Stimulated activated CD4-positive, alpha-beta T cell treated with anti-CD3 and anti-CD28 coated beads, Interleukin-4, amount 100 ng/mL, for 1 hour (primary cell): ENCODE measurements at places on chromosomes 11 and 22.

DNA sequence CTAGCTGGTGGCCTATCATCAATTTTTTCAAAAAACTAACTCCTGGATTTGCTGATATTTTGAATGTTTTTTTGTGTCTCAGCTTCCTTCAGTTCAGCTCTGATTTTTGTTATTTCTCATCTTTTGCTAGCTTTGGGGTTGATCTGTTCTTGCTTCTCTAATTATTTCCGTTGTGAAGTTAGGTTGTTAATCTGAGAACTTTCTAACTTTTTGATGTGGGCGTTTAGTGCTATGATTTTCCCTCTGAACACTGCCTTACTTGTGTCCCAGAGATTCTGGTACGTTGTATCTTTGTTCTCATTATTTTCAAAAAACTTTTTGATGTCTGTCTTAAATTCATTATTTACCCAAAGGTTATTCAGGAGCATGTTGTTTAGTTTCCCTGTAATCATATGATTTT lies 19.1 kb downstream of the NARS2 start:
- no peak for DNase-seq

- DNase-seq: no peak
Measured at GRCh38 chr11:22554221-22554620, 71.4 kb downstream of the FANCF start.

- no peak for DNase-seq
Measured at GRCh38 chr11:118888398-118888797, 4.7 kb downstream of the CXCR5 start.

GRCh38 chr11:14458377-14458776 lies 41.2 kb downstream of the COPB1 start:
- no peak for DNase-seq

DNA sequence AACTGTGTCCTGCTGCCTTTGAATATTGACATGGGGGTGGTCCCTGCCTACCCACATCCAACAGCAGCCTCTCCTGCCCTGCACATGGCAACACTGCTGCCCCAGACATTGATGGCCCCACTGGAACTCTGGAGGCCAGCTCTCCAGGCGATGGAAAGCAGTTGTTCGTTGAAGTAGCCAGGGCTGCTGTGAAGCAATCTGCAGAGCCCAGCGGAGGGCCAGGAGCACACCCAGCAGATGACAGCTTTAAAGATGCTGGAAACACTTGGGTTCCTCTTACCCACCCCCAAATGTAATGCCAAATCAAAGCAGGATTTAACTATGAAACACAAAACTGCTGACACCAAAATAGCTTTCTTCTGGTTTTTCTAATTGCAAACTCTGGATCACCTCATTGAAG lies 165.6 kb upstream of the NAV2 start:
- no peak for DNase-seq

DNA sequence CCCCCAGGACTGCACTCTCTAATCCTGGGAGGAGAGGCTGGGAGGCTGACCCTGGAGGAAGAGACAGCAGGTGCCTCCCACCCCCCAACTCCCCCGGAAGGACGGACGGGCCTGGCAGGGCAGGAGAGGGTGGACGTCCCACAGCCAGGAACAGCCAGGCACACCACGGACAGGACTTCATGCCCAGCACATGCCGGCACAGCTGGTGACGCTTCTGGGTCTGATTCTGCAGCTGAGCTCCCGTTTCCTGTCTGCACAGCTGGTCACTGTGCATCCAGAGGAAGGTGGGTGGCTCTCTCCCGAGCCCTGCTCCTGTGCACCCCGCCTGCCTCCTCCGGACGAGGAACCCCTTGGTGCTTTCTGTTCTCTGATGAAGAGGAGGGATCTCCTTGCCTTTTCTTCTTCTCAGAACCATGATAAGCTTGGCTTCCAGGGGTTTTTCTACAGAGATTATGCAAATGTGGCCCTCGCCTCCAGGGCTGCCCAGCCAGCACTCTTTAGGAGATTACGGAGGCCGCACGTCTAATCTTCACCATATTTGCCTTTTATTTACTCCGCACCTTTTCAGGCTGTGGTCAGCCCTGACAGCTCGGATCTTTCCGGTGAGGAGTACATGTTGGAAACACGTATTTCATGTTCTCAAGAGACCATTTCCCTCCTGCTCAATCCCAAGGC lies 1295.8 kb downstream of the BRD1 start:
- no peak for DNase-seq

DNA sequence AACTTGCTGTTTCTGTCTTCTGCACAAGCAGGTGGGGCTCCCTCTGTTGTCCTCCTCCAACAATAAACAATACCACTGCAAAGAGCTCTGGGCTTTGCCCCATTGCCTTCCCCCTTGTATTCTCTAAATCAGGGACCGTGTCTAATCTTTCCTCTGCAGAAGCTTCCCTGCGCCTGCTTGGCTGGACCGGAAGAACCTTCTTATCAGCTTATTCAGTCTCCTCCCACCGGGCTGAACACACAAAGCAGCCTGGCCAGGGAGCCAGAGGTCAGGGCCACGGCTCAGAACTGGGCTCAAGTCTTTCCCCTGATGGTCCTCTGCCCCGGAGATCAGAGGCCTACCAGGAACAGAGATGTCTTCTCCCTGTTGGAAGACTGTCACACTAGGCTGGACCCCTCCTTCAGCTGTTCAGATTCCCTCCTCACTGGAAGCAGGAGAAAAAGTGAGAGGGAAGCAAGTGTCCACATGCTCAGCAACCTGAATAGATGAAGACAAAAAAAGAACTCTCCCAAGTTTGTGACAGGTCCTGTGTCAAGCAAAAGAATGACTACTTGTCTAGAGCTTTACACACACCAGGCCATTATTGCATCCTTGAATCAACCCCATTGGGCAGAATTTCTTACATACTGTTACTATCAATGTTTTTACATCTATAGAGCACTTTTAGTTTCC lies 63.7 kb downstream of the RAB30 start:
- DNase-seq: no peak

- no peak for DNase-seq
Measured at GRCh38 chr11:130874396-130874795, 41.9 kb downstream of the SNX19 start.

- DNase-seq: no peak
Measured at GRCh38 chr11:41456269-41456668, 3.2 kb downstream of the LRRC4C start.

GRCh38 chr22:19043121-19044085 lies 78.8 kb downstream of the DGCR2 start:
- DNase-seq: no peak

- DNase-seq: no peak
Measured at GRCh38 chr22:32158712-32159533, at the start of gene C22orf42. Gene C22orf42 (minus strand): TSS chr22:32159303. CDS start chr22:32159215, 88 bp downstream.

DNA sequence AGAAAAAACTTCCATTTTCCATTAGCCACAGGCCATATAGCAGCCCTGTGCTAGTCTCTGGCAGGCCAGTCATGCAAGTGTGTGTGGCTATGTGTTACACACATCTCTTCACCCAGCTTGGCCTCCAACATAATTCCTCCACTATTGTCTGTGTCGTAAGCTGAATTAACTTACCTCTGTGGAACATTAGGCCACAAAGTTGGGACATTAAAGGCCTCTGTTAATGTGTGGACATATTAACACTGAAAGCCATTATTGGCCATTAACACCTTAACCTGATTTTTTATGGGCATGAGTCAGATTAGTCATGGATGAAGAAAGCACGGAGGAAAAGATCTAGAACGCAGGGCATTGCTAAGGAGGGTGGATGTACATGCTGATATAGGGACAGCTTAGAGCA lies 100.1 kb downstream of the DBX1 start:
- no peak for DNase-seq

DNA sequence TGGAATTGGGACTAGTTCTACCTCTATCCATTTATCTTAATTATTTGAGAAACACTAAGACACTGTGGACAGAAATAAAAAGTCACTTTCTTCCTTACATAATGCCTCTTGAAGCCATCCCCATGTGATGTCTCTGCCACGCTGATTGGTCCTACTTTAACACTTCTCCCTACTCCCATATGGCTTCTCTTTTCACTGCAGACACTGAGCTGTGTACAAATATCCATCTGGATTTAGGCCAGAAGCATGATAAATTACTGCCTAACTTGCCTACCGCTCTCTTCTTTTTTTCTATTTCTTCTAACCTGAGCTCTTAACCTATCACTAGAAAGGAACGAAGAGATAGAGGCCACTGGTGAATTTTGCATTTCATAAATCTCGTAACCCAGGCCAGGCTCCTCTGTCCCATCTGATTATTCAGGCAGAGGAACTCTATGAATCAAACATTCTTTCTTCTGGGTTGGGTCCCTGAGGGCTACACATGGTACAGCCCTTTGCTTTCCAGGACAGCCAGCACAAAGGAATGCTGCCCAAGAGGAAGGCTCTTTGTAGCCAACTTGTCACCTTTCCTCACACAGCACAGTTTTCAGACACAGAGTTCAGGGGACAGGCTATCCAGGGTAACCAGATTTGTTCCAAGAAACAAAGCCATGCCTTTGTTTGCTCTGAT lies 878.5 kb upstream of the LRRC4C start:
- no peak for DNase-seq

DNA sequence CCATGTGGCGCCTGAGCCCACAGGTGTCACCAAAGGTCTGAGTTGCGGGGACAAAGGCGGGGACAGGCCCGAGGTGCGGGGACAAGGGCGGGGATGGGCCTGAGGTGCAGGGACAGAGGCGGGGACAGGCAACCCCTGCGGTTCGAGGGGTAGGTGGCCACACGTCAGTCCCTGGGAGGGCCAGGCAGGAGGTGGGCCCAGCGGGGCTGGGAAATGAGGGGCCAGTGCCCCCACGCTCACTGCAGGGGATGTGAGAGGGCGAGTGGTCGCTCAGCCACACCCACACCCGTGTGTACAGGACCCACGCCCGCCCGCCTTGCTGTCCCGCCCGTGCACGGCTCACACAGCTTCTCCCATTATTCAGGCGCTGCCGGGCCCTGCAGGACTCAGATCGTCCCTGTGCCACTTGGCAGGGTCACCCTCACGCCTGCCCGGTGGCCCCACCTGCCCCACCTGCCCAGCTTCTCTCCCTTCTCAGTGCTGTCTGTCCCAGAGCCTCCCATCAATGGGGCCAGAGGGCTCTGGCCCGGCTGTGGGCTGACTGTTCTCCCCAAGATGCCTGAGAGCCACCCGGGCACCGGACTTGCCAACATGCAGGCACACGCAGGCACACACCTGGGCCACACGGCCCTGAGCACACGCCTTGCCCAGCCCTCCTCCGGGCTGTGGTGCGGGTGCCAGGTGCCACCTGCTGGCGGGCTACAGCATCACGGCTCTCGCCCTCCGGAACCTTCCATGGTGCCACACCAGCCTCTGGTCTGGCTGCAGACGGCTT lies 14.2 kb upstream of the MUC6 start:
- peak; percentile 72 for DNase-seq

DNA sequence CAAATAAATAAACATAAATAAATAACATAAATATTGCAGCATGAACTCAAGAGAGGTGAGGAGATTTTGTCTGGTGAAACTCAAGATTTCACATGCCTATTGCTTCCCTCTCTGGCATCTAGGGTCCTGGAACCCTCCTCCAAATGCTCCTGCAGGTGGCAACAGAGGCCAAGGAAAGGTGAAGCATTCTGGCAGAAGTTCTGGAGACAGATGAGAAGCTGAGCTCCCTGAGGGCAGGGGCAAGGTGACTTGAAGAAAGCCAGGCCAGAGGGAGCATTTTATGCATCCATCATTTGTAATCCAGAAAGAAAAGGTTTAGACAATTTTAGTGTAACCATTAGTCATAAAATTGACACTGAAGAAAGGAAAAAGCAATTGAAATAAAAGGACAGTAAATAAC lies 64.9 kb downstream of the ENDOD1 start:
- peak; percentile 58 for DNase-seq

- DNase-seq: no peak
Measured at GRCh38 chr11:84384731-84385130, 1098.6 kb upstream of the CCDC90B start.

- DNase-seq: no peak
Measured at GRCh38 chr11:116993599-116993998, 104.6 kb downstream of the SIK3 start.

DNA sequence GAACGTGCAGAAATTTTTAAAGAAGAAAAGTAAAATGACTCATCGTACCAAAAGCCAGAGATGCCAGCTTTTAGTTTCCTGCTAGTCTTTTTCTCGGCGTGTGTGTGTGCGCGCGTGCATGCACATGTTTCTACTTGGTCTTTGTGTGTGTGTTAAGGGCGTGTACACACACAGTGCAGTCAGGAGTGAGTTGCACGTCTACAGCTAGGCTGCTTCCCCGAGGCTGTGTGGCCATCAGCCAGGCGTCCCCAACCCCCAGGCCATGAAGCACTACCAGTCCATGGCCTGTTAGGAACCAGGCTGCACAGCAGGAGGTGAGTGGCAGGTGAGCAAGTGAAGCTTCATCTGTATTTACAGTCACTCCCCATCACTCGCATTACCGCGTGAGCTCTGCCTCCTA lies 36.4 kb downstream of the KCNQ1 start:
- DNase-seq: peak; percentile 19

GRCh38 chr11:114078423-114078822 lies 18.9 kb downstream of the ZBTB16 start:
- no peak for DNase-seq

DNA sequence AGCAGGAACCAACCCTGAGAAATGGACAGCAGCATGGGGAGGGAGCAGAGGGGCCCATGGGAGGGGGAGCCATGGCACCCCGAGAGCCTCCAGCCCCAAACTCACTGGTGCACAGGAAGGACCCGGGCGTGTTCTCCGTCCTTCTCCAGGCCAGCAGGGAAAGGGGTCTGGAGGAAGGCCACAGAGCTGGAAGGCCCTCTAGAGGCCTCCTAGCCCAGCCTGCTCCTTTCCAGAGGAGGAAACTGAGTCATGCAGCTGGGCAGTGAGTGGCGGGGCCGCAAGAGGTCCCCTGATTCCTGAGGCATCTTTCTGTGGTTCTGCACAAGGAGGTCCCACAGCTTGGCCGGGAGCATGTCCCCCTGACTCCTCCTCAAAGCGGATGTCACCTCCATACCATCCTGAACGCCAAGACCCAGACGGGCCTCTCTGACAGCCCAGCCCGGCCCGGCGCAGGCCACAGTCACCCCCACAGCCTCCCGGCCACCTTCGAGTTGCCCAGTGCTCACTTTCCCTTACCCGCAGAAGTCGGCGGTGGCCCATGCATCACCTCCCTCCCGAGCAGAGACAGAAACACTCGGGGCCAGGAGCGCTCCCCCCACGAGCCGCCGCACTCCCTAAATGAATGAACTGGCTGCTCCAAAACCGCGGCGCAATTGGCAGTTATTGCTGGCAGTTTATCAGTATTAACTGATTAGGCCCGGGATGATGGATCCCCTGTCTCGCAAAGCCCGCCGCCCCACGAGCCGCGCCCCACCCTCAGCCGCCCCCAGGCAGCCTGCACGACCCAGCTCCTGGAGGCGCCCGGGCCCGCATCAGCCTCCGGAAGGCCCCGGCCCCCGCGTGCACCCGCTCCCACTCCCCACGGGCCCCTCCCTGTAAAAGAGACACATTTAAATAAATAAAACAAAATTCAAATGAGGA lies 272.5 kb downstream of the BUD13 start:
- DNase-seq: no peak
